Effector memory CD8-positive, alpha-beta T cell (primary cell): ENCODE measurements at places on chromosomes 6 and 20.

DNA sequence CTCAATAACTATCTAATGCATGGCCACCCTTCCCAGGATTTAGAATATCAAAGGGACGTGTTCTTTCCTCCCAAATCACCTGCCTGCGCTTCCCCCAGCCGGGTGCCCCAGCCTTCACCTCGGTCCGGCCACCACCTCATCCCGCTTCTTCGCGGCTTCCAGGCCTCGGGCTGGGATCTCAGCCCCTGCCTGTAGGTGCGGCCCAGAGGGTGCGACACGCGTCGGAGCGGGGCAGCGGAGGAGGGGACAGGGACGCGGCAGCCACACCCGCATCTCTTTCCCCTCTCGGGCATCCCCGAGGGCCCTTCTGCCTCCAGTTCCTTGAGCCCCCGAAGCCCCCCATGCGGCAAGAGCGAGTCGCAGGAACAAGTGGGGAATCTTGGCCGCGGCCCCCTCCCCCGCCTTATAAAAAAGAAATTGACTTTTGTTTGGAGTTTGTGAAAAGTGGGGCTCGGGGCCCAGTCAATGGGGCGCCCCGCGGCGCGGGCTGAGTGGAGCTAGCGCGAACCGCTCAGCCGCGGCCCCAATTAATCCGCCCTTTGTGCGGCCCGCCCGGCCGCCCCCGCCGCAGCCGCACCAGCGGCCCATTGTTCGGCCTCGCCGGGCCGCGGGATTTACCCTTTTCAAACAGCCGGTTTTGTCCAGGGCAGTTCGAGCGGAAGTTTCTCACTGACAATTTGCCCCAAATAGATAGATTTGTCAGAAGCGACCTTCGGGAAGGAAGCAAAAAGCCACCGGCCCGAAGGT lies 8.4 kb upstream of the NR2E1 start:
- no peak overlapping the region for H3K27ac ChIP-seq
- H3K4me1 ChIP-seq: peaks cover 12% of the 10 kb centered on the region
- H3K27me3 ChIP-seq: peaks cover 98% of the 10 kb centered on the region
- H3K4me3 ChIP-seq: peak overlapping the region; percentile 61

DNA sequence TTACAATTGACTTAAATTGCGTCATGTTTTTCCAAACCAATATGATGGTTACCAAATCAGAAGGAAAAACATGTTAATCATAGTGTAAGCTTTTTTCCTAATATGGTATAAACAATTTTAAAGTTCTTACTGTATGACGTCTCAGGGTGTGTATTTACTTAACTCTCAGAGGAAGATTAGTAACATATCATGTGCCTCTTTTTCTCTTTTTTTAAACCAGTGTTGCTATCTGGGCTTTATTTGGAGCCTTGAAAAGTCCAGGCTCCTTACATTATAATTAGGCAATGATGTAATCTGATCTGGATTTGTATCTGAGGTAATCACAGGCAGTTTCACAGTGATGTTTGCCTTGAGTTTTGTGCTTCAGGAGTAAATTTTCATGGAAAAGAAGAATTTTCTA lies 20.4 kb upstream of the RAB23 start:
- no peak for DNase-seq
- no peak overlapping the region for H3K4me3 ChIP-seq
- peaks cover 3% of the 10 kb centered on the region for H3K36me3 ChIP-seq
- H3K4me1 ChIP-seq: no peaks in the 10 kb centered on the region
- peaks cover 22% of the 10 kb centered on the region for H3K27me3 ChIP-seq

DNA sequence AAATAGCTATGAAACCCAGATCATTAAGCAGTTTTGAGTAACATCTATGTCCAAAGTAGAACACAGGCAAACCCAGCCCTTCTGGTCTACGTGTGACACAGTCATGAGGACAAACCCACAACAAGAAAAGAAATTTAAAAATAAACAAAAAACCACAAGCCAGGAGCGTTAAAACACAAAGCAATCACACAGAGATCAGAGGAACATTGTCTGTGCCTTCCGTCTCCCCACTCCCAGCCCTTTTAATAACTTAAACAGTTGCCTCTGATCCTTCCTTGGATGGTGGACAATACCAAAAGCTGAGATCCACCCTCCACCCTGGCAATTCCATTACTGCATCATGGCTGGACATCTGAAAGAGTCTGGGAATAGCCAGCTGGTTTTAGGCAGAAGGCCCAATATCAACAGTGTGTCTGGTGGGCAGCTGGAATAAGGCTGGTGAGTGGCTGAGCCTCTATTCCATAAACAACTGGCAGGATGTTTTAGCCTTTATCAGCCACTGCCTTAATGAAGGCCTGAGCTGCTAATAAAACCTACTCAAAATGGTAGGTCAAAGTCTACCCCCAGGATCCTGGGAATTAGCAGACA lies 15.7 kb upstream of the LAMA4 start:
- no peak for DNase-seq
- peaks cover 11% of the 10 kb centered on the region for H3K4me1 ChIP-seq
- no peak overlapping the region for H3K27ac ChIP-seq
- peak overlapping the region; percentile 17 for H3K4me3 ChIP-seq

- no peaks in the 10 kb centered on the region for H3K36me3 ChIP-seq
- no peak overlapping the region for H3K4me3 ChIP-seq
- H3K4me1 ChIP-seq: no peaks in the 10 kb centered on the region
- no peaks in the 10 kb centered on the region for H3K27me3 ChIP-seq
- no peak for DNase-seq
Measured at GRCh38 chr20:15185913-15186312, 848.5 kb upstream of the FLRT3 start.

DNA sequence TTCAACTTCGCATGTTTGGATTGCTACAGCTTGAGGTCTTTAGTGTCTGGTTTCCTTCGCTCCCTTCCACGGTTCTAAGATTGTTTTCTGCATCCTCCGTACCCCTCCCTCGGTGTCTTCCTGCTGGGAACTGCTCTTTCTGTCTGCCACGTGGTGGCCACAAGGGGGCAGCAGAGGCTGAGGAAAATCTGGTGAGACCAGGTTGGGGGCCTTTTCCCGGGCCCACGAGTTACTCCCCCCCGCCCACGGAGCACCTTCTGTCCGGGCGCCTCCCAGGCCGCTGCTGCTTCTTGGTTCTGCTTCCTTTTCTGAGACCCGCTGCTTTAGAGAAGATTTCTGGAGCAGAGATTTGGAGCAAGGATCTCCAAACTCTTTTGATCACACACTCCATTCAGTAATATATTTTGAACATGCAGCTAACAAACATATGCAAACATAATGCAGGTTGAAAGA lies 21.1 kb upstream of the NOTCH4 start:
- DNase-seq: peak; percentile 61
- no peaks in the 10 kb centered on the region for H3K36me3 ChIP-seq
- H3K4me3 ChIP-seq: peak overlapping the region; percentile 63
- peaks cover 6% of the 10 kb centered on the region for H3K27me3 ChIP-seq

- H3K4me1 ChIP-seq: no peaks in the 10 kb centered on the region
- peaks cover 8% of the 10 kb centered on the region for H3K27me3 ChIP-seq
- H3K4me3 ChIP-seq: no peak overlapping the region
- H3K36me3 ChIP-seq: peaks cover 4% of the 10 kb centered on the region
- no peak overlapping the region for H3K27ac ChIP-seq
Measured at GRCh38 chr6:79600812-79601609, 30.1 kb upstream of the SH3BGRL2 start.

- H3K36me3 ChIP-seq: peaks cover 8% of the 10 kb centered on the region
- peak overlapping the region; percentile 92 for H3K27ac ChIP-seq
- H3K27me3 ChIP-seq: no peaks in the 10 kb centered on the region
- no peak for DNase-seq
- H3K4me1 ChIP-seq: peaks cover 7% of the 10 kb centered on the region
Measured at GRCh38 chr6:113632220-113632864, 224.8 kb upstream of the MARCKS start.

DNA sequence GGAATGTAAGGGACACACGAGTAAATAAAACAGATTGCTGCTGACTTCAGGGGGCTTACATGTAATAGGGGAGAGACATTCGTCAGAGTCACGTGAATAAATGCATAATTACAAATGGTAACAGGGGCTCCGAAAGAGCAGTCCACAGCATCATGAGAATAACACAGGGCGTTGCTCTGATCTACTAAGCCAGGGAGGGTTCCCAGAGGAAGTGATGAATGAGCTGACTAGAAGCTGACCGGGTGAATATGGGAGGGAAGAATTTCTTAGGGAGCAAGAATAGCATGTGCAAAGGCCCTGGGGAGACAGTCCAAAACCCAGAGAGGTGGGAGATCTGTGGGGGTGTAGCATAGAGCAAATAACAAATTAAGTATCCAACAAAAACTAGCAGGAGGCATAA lies 2.4 kb downstream of the BPI start:
- H3K36me3 ChIP-seq: no peaks in the 10 kb centered on the region
- H3K27ac ChIP-seq: no peak overlapping the region
- H3K4me1 ChIP-seq: peaks cover 13% of the 10 kb centered on the region
- no peak overlapping the region for H3K4me3 ChIP-seq

GRCh38 chr6:81808851-81809570 lies 56.5 kb upstream of the TENT5A start:
- no peak overlapping the region for H3K4me3 ChIP-seq
- H3K36me3 ChIP-seq: no peaks in the 10 kb centered on the region
- no peak for DNase-seq
- H3K27me3 ChIP-seq: peaks cover 5% of the 10 kb centered on the region
- H3K4me1 ChIP-seq: peaks cover 2% of the 10 kb centered on the region

DNA sequence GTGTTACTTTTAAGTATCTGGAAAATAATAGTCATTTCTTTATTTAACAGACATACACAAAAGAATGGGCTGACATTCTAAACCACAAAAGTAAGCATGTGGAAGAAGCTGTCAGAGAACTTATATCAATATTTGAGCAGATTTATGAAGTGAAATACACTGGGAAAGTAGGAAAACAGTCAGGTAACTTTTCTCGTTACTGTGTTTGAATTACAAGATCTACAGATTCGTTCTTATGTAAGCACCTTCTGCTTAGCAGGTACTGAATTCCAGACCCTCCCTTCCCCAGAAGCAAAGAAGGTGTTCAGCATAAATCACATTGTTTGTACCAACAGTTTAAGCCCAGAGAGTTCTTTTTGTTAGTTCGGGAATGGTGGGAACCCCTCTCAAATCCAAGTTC lies 88.0 kb downstream of the DNAH8 start:
- no peak overlapping the region for H3K4me3 ChIP-seq
- peaks cover 72% of the 10 kb centered on the region for H3K27me3 ChIP-seq
- H3K27ac ChIP-seq: no peak overlapping the region
- DNase-seq: no peak
- no peaks in the 10 kb centered on the region for H3K36me3 ChIP-seq

GRCh38 chr6:75424618-75425548 lies 68.7 kb downstream of the FILIP1 start:
- no peaks in the 10 kb centered on the region for H3K4me1 ChIP-seq
- no peak for DNase-seq
- H3K27me3 ChIP-seq: peaks cover 9% of the 10 kb centered on the region

- H3K36me3 ChIP-seq: no peaks in the 10 kb centered on the region
- H3K27me3 ChIP-seq: no peaks in the 10 kb centered on the region
- H3K4me3 ChIP-seq: no peak overlapping the region
Measured at GRCh38 chr6:74491844-74492374, 713.9 kb downstream of the COL12A1 start.

DNA sequence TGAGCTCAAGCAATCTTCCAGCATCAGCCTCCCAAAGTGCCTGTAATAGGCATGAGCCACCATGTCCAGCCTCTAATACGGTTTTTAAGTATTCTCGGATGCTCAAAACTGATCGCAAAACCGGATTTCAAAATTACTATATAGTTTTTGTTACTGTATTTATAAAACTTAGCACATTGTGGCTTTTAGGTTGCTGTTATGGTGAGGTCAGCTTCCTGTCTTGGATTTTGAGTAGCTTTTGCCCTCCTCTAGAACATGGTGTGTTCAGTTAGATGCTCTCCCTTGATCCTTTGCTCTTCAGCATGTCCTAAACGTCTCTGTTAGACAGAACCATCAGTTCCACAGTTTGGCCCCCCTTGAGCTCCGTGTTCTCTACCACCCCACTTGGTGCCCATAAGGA lies 96.2 kb downstream of the RPP40 start:
- H3K27ac ChIP-seq: peak overlapping the region; percentile 90
- H3K36me3 ChIP-seq: no peaks in the 10 kb centered on the region
- H3K4me3 ChIP-seq: peak overlapping the region; percentile 80
- no peak for DNase-seq
- peaks cover 36% of the 10 kb centered on the region for H3K4me1 ChIP-seq

GRCh38 chr6:159806021-159806458 lies 6.0 kb downstream of the PNLDC1 start:
- no peaks in the 10 kb centered on the region for H3K36me3 ChIP-seq
- no peak overlapping the region for H3K27ac ChIP-seq
- H3K27me3 ChIP-seq: no peaks in the 10 kb centered on the region
- no peak overlapping the region for H3K4me3 ChIP-seq

- no peak overlapping the region for H3K27ac ChIP-seq
- no peak overlapping the region for H3K4me3 ChIP-seq
- H3K27me3 ChIP-seq: no peaks in the 10 kb centered on the region
- no peaks in the 10 kb centered on the region for H3K4me1 ChIP-seq
Measured at GRCh38 chr6:139240161-139241010, 51.4 kb downstream of the TXLNB start.

GRCh38 chr20:60271597-60271996 lies 313.4 kb downstream of the CDH26 start:
- no peaks in the 10 kb centered on the region for H3K36me3 ChIP-seq
- H3K27me3 ChIP-seq: peaks cover 20% of the 10 kb centered on the region
- no peak overlapping the region for H3K27ac ChIP-seq
- DNase-seq: no peak
- no peak overlapping the region for H3K4me3 ChIP-seq
- H3K4me1 ChIP-seq: peaks cover 2% of the 10 kb centered on the region

GRCh38 chr6:50962213-50962759 lies 143.6 kb downstream of the TFAP2B start:
- H3K4me1 ChIP-seq: no peaks in the 10 kb centered on the region
- DNase-seq: no peak
- no peak overlapping the region for H3K4me3 ChIP-seq
- no peaks in the 10 kb centered on the region for H3K36me3 ChIP-seq

DNA sequence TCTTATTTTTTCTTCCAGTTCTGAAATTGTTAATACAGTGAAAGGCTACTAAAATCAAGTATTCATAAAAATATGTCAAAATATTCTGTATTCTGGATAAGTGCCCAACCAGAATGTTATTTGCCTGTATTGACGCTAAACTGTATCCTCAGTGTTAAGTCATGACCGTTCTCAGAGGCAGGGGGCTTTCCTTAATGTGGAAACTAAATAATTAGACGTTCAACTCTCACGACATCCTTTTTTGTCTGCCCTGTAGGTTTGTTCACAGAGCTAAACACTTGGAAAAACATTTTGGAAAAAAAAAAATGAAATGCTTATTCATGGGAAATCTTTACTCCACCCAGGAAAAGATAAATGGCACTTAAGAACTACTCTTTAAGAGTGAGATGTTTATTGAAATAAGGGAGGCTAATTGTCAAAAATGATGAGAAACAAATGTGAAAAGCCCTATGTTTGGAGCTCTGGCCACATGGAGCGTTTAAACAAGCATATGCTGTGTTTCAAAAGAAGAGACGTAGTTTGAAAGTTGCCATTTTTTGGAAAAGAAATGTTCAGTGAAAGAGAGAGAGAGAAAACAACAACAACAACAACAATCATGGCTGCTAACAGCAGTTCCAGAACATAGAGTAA lies 453.1 kb upstream of the MARCKS start:
- H3K4me1 ChIP-seq: no peaks in the 10 kb centered on the region
- H3K36me3 ChIP-seq: no peaks in the 10 kb centered on the region
- DNase-seq: no peak
- no peak overlapping the region for H3K4me3 ChIP-seq
- H3K27me3 ChIP-seq: no peaks in the 10 kb centered on the region
